ENCODE measurements at places on chromosomes 2 and 18. TPM values are rescaled to one million over a fixed set of nuclear protein-coding genes. Genes with fewer than 3 reads are reported as not detected.

Gene MROH2A
- polyA plus RNA-seq, result 0.27 TPM

Gene INSIG2
- 47.9 TPM for polyA plus RNA-seq

Gene CFAP221
- 12.2 TPM for polyA plus RNA-seq

Gene D2HGDH
- polyA plus RNA-seq, result 43.9 TPM

Gene DNAJC5G
- polyA plus RNA-seq, result 0.23 TPM

Gene IL36RN
- not detected for polyA plus RNA-seq

Gene FBXO41
- 1.5 TPM for polyA plus RNA-seq

Gene DAW1
- 4.9 TPM for polyA plus RNA-seq

Gene CNDP2
- polyA plus RNA-seq, result 121 TPM

Gene G6PC2
- not detected for polyA plus RNA-seq

Gene KATNAL2
- polyA plus RNA-seq, result 7.1 TPM

- no peak for DNase-seq
These were observed 28.6 kb downstream of the KCMF1 start for GRCh38 chr2:84999553-84999955.

DNA sequence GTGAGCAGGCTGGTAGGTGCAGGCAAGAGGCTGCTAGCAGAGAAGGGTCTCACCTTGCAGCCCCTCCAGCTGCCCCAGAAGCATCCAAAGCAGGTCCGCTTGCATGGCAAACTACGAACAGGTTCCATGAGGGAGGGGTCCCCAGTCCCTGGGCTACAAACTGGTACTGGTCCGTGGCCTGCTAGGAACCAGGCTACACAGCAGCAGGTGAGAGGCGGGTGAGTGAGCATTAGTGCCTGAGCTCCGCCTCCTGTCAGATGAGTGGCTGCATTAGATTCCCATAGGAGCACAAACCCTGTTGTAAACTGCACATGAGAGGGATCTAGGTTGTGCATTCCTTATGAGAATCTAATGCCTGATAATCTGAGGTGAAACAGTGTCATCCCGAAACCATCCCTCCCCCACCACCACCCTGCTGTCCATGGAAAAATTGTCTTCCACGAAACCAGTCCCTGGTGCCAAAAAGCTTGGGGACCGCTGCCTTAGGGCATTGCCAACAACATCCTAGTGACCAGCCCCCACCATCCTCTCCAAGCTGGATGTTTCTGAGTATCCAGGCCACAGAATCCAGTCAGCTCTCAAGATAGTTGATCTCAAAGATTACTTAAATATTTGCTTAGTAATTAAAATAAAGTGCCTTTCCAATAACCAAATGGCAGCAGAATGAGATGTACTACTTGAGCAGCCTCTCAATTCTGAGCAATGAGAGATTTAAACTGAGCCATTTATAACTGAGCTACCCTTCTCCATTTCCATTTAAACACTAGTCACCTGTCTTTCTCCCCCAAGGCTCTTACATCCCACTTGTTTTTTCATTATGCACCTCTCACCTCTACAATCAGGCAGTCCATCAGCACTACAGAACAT lies 32.4 kb downstream of the LRP2 start:
- DNase-seq, result no peak

GRCh38 chr18:9488538-9488937 lies 13.2 kb downstream of the RALBP1 start:
- DNase-seq, result no peak

DNA sequence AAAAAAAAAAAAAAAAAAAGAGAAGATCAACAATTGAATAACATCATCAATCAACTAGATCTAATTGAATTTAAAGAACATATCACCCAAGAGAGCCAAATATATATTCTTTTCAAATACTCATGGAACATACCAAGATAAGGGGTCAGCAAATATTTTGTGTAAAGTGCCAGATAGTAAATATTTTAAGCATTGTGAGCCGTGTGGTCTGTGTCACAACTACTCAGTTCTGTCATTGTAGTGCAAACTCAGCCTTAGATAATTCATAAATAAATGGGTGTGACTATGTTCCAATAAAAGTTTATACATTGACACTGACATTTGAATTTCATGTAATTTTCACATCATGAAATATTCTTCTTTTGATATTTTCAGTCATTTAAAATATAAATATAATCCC lies 45.9 kb downstream of the OTX1 start:
- peak; percentile 23 for DNase-seq

- DNase-seq, result no peak
These were observed 31.9 kb downstream of the APOB start for GRCh38 chr2:21011876-21012556.

DNA sequence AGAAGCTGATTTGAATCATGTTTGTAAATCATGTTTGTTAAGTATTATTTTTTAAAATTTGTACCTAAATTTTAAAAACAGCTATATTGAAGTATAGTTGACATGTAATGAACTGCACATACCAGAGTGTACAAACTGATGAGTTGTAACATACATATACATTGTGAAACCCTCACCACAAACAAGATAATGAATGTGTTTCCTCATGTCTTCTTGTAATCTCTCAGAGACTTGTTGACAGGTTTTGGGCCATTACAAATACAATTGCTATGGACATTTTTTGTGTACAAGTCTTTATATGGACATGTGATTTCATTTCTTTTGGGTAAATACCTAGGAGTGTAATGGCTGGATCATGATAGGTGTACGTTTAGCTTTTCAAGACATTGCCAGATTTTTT lies 21.5 kb downstream of the WDR43 start:
- no peak for DNase-seq

GRCh38 chr2:80147690-80148089 lies 156.9 kb downstream of the LRRTM1 start:
- no peak for DNase-seq

DNA sequence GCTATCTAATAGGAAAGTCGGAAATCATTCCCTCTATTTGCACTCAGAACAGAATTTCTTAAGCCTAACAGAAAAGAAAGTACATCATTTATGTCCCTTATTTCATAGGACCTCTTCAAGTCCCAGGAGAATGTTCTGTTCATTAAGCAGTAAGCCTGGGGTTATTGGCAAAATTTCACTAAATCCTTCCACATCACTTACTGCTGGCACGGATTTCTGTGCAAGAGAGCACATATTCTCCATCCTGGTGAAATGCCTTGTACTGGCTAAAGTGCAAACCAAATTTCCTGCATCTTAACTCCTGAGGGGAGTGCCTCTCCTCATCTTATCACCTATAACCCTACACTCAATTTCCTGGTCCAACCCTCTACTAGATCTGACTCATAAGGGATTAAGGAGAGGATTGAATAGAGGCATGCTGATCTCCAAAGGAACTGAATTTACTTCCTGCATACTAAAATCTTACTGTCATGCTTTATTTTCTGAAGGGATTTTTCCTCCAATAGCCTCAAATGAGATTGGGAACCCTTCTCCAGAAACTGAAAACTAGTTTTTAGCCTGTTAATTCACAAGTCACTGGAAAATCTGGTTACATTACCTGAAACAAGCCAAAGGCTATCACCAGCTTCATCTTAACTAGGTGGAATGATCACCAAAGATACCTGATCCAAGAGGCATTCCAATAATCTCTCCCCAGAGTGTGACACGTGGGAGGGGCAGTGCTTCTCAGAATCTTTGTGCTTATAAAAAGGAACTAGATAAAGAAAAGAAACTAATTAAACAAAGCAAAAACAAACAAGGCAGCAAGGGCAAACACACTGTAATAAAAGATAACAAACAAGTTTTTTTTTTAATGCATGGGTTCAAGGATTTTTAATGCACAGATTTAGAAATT lies 311.1 kb downstream of the NR4A2 start:
- no peak for DNase-seq

DNA sequence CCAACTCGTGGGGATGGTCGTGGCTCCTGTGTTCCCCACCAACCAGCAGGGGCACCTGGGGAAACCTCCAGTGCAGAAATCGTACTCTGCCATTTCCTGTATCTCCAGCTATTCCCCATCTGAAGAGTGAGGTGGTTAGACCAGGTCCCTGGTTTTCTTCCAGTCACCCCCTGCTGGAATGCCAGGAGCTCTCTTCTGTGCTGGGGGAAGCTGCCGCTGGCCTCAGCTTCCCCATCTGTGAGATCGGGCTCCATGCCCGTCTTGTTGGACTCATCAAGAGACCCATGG lies 119.7 kb downstream of the INHBB start:
- DNase-seq, result no peak

GRCh38 chr2:188220535-188220934 lies 71.1 kb upstream of the GULP1 start:
- no peak for DNase-seq

DNA sequence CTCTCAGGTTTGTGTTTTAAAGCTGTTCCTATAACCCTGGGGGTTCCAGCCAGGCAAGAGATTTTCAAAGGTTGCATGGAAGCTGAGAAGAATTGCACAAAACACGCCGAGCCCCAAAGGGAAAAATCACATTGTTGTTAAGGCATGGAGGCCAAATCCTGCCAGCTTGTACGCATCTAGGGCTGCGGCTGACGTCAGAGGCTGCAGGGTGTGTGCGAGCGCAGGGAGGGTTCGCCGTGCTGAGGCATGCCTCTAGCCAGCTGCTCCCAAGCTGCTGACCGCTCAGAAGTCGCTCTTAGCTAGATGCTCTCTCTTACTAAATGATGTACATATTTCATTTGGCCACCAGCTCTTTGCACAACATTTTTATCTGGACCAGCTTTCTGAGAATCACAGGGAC lies 191.8 kb downstream of the LPIN1 start:
- DNase-seq, result no peak

- DNase-seq, result no peak
These were observed 30.8 kb downstream of the LPIN1 start for GRCh38 chr2:11777066-11777782.

DNA sequence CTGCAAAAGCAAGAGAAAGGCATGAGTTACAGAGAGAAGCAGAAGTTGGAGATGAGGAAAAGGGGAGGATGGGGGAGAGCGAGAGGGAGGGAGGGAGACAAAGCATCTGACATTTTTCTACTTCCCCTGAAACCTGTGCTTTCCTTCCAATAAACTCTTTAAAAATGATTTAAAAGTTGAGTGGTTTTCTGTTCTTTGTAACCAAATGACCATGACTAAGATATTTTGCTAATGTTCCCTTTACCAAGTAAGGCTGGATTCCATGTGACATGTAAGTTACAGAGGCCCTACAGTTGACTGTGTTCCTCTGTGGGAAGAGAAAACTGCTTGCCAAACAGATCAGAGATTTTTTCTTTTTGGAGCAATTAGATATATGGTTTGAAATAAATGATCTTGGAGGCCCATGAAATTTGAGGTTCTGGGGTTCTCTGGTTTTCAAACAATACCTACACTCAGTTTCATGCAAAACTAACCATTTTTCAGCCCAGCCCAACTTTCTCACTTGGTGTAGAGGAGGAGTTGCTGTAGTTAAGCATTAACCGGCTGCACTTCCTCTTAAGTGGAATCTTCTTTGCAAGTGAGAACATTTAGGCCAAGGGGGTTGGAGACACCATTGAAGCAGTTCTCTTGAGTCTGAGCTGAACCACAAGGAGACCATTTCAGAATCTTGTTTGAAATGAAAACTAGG lies 34.5 kb downstream of the INSIG2 start:
- DNase-seq, result no peak

DNA sequence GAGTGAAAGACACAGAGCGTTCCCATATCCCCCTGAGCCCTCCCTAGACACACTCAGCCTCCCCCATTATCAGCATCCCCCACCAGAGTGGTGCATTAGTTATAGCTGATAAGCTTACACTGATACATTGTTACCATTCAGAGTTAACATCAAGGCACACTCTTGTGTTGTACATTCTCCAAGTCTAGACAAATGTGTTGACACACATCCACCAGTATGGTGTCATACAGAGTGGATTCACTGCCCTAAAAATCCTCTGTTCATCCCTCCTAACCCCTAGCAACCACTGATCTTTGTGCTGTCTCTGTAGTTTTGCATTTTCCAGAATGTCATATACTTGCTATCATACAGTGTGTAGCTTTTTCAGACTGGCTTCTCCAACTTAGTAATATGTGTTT lies 78.0 kb upstream of the RPL31 start:
- DNase-seq, result no peak

- no peak for DNase-seq
These were observed 879.8 kb downstream of the SOCS6 start for GRCh38 chr18:71168557-71169145.

GRCh38 chr18:34611904-34612303 lies 98.2 kb upstream of the DTNA start:
- no peak for DNase-seq

GRCh38 chr2:190235101-190235500 lies 84.5 kb downstream of the HIBCH start:
- DNase-seq, result no peak

DNA sequence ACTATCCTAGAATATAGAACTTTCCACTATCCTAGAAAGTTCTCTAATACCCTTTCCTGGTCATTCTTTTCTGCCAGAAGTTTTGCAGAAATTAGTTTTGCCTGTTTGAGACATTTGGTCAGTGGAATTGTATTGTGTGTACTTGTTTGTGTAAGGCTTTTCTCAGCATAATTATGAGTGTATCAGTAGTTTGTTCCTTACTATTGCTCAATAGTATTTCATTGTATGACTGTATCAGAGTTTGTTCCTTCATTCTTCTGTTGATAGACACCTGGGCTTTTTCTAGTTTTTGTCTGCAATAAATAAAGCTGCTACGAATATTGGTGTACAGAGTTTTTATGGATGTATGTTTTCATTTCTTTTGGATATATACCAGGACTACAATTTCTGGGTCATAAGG lies 27.2 kb downstream of the CCDC138 start:
- DNase-seq, result no peak

DNA sequence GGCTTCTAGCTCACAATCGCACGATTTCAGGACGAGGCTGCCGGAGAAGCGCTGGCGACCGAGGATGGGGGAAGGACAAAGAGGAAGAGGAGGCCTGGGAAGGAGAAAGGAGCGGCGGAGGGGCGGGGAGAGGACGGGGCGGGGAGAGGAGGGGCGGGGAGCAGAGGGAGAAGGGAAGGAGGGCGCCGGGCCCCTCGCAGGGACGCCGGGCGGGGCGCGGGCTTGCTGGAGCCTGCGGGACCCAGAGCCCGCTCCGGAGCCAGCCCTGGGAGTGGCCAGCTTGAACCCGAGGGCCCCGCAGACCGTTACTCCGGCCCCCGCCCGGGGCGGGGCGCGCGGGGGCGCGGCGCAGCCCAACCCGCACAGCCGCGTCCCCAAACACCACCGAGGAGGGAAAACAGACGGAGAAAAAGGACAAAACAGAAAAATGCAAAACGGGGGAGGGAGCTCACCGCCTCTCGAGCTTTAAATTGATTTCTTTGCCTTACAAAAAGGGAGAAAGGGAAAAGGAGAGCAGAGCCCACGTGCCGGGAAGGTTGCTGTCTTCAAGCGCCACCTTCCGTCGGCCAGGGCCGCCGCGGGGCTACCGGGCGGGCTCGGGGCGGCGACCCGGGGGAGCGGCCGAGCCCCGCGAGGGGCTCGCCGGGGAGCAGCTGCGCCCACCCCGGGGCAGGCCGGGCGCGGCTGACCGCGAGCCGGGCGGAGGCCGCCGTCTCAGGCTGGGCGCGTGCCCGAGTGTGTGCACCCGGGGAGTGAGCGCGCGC lies 781 bp upstream of the SOX11 start:
- DNase-seq, result peak; percentile 88
